ENCODE measurements at places on chromosomes 1 and 21. TPM values are rescaled to one million over a fixed set of nuclear protein-coding genes. Genes with fewer than 3 reads are reported as not detected.

The OR2W3 gene
- not detected for total RNA-seq

The USH2A gene
- not detected for total RNA-seq

The TSPAN2 gene
- not detected for total RNA-seq

The TP73 gene
- total RNA-seq = not detected

The KDF1 gene
- not detected for total RNA-seq
